ENCODE measurements at places on chromosomes 7 and 10. TPM values are rescaled to one million over a fixed set of nuclear protein-coding genes. Genes with fewer than 3 reads are reported as not detected.
A peak's percentile ranks its signal among the peaks of the same experiment; 100 is the strongest.

GRCh38 chr7:7562736-7563135 lies 3.9 kb upstream of the MIOS start:
- DNase-seq = peak; percentile 72

DNA sequence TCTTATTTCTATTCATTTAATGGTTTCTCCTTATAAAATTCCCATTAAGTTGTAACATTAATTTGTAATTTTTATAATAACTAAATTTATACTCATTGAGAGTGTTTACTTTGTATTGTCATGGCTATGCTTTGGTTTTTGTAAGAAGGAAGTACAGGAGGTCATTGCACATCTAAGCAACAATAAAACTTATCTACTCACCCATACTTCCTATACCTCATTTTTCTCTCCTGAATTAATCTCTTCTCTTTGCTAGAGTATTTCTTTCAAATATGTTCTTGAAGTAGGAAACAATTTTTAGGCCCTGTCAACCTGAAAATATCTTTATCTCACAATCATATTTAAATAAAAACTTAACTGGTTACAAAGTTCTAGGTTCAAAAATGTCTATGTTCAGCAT lies 95.4 kb upstream of the WDR11 start:
- DNase-seq = no peak

GRCh38 chr10:96017191-96017687 lies 26.1 kb upstream of the CCNJ start:
- DNase-seq = peak; percentile 55

- DNase-seq = peak; percentile 25
Observed at GRCh38 chr7:19117870-19118608, 603 bp upstream of the TWIST1 start.

Gene EBLN1
- 0.17 TPM for total RNA-seq

Gene CCDC71L
- total RNA-seq = 220 TPM

GRCh38 chr10:132397671-132398565 lies 918 bp downstream of the PWWP2B start:
- peak; percentile 61 for DNase-seq

GRCh38 chr10:66805612-66806011 lies 120.2 kb upstream of the LRRTM3 start:
- no peak for DNase-seq

DNA sequence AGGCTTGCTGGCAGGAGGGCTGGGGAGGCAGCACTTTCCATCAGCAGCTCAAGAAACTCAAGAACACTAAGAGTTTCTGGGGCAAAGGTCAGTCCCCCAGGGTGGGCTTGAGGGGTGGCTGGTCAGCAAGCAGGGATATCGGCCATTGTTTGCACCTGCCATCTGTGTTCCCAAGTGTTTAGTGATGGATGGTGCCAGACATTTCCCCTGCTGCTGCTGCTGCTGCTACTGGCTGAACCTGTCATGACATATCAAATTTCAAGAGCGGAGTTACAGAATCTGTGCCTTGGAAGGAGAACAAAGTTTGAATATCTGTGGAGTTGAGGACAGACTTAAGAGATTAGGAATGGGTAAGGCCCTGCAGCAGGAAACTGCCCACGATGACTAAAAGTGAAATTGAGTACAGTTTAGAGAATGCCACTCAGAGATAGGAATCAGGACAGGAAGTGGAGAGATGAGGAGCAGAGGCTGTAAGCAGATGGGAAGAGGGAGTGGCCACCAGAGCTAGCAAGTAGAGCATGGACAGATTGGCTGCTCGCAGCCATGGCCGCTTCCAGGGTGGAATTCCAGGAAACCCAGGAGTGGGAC lies 39.2 kb upstream of the PPP1R3C start:
- DNase-seq = peak; percentile 87

DNA sequence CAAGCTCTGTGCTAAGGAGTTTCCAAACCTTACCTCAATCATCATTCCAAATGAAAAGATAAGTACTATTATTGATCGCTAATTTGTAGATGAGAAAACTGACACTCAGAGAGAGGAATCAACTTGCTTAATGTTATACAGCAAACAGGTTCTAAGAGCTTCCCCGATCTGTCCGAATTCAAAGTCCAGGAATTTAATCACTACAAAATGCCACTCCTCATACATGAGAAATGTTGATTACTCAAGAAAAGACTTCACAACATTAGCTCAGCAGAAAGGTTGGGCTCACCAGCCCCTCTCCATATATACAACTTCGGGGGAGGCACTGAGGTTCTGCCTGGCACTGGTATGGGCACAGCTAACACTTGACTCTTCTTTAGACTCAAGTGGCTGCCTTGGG lies 80.7 kb downstream of the SLC16A9 start:
- DNase-seq = no peak

DNA sequence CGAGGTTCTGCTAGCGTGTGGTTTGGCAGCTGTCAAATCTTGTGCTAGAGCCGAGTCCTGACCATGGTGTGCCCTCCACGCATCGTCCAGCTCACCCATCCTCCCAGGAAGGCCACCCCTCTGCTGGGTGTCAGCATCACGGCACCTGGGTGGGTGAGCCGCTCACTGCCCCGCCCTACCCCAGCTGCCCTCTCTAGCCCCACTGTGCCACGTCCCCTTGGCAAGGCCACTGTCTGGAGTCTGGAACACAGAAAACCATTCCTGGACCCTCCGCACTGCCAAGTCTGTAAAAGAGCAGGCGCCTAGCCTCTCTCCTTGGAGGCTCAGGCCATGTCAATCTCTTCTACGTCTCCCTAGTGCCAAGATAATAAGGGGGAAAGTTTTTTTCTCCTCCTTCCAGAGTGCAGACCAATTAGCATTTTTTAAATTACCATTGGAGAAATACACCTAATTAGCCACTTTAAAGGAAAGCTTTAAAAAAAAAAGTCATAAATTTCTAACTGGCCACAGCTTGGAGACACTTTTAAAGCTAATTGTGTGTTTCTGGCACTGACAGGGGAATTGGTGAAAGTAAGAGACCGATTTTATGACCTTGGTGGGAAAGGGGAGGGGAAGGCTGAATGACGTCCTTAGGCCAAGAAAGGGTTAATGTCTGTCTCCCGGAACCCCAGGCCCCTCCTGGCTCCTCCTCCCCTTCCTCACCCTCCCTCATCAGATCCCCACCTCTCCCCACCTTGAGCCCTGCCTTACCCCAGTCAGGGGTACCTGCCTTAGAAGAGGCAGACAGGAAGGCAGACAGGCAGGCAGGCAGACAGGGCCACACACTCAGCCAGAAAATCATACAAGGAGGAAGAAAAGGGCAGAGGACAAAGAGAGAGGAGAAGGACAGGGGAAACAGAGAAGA lies 151.2 kb downstream of the PLXNA4 start:
- no peak for DNase-seq

DNA sequence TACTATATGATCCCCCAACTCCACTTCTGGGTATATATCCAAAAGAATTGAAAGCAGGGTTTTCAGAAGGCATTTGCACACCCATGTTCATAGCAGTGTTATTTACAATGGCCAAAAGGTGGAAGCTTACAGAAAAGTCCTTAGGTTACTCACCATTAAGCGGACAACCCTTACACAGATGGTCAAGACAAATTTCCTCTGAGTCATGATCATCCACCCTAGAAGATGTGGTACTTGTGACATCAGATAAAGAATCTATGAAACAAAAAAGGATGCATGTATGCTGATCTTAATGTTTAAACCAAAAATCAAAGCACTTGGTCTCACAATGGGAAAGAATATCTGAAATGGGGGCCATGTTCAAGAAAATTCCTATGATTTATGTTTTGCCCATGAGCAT lies 31.1 kb downstream of the ZC3HAV1 start:
- peak; percentile 26 for DNase-seq

DNA sequence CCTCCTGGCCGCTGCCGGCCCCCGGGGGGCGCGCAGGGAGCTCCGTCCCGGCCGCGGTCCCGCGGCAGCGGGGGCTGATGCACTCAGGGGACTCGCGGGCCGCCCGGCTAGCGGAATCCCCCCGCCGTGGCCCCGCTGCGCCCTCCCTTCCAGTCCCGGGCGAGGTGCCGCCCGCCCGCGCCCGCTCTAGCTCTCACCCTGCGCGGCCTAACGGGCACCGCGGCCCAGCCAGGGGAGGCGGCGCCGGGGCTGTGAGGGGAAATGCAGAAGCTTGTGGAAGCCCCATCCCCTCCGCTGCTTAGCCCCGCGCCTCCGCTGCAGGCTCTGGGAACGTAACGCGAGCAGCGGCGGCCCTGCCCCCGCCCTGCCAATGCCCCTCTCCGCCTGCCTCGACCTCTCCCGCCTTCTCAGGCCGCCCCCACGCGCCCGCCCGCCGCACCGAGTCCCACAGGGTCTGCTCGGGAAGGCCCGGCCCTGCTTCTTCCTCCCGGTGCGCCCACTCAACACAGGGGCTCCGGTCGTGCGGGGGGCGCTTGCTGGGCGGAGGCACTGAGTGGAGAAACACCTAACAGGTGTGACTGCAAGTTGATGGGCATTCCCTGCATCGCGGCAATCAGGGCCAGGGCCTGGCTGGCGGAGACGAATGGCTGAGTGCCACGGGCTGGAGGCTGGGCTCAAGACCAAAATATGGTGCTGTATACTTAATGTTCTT lies 384 bp upstream of the TMEM229A start:
- no peak for DNase-seq

GRCh38 chr10:11170993-11171851 lies 153.6 kb downstream of the CELF2 start:
- no peak for DNase-seq

GRCh38 chr7:50782375-50783208 lies at the start of gene GRB10:
Gene GRB10 (minus strand): TSS chr7:50782896. CDS start chr7:50732322, 50,574 bp downstream.
- no peak for DNase-seq

GRCh38 chr7:8384901-8385300 lies 48.5 kb upstream of the NXPH1 start:
- no peak for DNase-seq

GRCh38 chr10:118307859-118308258 lies 34.3 kb downstream of the FAM204A start:
- no peak for DNase-seq

GRCh38 chr7:117338020-117338419 lies 15.2 kb upstream of the WNT2 start:
- DNase-seq = peak; percentile 28

GRCh38 chr7:98193474-98194180 lies 17.6 kb upstream of the BHLHA15 start:
- no peak for DNase-seq

- peak; percentile 2 for DNase-seq
Observed at GRCh38 chr10:50501924-50502452, 121.8 kb downstream of the SGMS1 start.

GRCh38 chr10:110529596-110530011 lies 31.9 kb downstream of the DUSP5 start:
- DNase-seq = no peak

- peak; percentile 54 for DNase-seq
Observed at GRCh38 chr7:92461027-92462003, 14.0 kb downstream of the GATAD1 start.

DNA sequence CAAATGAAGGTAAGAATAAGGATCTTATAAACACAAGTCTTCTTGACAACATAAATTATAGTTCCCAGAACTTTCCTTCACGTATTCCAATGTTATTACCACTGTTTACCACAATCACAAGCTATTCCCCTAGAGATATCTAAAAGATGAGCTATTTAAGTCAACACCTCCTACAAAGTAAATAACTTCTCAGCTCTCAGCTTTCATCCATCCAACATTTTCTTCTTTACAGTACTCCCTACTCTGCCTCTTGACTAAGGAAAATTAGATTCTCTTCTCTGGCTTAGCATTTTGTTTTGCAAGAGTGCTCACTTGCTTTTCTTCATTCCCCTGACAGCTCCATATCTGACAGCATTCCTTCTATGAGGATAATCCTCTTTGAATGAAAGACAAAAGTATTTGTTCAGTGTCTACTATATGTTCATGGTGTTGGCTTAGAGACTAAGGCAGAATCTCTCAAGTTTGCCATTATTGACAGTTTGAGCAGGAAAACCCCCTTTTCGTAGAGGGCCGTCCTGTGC lies 93.0 kb upstream of the IL6 start:
- no peak for DNase-seq

DNA sequence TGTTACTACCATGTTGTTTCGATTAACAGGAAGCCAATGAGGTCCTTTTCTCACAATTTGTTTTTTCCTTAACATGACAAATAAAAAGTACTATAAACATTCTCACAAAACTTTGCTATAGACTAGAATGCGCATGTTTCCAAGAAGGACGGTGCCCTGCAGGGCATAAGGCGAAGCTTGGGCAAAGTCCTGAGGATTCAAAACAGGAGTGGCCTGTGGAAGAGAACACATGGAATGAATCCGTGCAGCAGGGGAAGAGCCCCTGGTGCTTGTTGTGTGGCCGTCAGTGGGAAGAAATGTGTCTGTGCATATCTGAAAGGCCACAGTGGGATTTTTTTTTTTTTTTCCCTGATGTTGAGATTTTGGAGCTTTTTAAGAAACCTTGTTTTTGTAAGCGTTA lies 67.6 kb downstream of the ITGA8 start:
- DNase-seq = no peak

DNA sequence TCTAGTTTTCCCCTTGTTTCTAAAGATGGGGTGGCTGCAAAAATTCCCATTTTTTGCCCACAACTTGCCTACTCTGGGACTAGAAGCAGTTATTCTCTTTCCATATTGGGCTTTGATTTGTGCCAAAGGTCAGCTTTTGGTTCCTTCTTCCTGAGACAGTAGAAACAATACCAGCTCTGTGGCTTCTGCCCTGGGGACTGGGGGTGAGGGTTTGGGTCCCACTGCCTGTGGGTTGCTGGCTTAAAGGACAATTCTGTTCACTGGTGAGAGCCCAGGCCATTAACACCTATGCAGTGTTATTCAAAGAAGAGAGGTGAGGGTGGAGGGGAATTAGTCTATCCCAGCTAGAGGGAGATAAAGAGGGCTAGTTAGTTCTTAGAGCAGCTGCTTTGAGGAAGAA lies 171.5 kb downstream of the CPEB3 start:
- no peak for DNase-seq

- DNase-seq = no peak
Observed at GRCh38 chr7:110875346-110875745, 215.6 kb upstream of the LRRN3 start.

Gene ASNS
- 15.3 TPM for total RNA-seq

DNA sequence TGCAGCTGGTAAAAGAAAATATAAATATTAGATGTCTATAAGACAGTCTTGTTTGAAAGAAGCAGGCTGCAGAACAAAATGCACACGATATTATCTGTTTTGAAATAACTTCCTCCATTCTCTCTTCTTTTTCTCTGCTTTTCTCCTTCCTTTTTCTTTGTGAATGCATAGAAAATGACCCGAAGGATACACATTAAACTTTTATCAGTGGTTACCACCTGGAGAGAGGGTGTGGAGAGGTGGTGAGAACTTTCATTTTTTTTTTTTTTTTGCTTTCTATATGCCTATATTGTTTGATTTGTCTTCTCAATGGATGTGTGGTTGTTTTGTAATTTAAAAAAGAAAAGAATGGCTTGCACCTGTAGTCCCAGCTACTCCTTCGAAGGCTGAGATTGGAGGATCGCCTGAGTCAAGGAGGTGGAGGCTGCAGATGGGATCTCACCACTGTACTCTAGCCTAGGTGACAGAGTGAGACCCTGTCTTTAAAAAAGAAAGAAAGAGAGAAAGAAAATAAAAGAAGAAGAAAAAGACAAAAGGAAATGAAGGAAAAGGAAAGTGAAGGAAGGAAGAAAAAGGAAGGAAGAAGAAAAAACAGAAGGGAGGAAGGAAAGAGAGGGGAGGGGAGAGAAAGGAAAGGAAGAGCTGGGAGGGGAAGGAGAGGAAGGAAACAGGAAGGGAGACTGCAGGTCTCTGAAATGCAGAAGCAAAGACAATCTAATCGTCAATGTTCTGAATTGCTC lies 64.4 kb downstream of the SAMD9 start:
- no peak for DNase-seq

- DNase-seq = no peak
Observed at GRCh38 chr7:125675169-125675568, 745.5 kb upstream of the POT1 start.

Gene CH25H
- 3.2 TPM for total RNA-seq

- DNase-seq = no peak
Observed at GRCh38 chr7:33809228-33809627, 96.1 kb upstream of the BMPER start.

Gene UPK3B
- not detected for total RNA-seq

- peak; percentile 10 for DNase-seq
Observed at GRCh38 chr10:62858364-62858763, 42.2 kb upstream of the EGR2 start.

Measured in M059J (cell line).